ENCODE measurements at places on chromosomes 7 and 10.

DNA sequence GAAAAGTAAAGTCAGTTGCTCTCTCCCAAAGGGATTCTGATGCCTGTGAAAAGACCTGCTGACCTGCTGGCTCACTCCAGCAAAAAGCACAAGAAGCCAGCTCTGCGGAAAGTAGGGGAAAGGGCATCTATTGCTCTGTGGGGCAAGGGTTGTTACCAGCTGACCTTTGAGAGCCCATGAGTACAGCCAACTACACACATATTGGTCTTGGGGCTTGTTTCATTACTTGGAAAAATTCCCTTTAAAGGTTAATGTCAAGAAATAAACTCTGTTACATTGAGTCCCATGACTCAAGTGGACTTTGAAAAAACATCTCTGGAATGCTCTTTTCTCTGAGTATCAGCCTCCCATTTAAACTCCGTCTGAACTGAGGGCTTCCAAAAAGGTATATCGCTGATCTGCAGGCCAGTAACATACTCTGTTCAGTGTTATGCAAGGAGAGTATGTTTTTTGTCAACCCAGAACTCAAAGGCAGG, 53.2 kb downstream of the PANK1 start:
- no peak for DNase-seq

DNA sequence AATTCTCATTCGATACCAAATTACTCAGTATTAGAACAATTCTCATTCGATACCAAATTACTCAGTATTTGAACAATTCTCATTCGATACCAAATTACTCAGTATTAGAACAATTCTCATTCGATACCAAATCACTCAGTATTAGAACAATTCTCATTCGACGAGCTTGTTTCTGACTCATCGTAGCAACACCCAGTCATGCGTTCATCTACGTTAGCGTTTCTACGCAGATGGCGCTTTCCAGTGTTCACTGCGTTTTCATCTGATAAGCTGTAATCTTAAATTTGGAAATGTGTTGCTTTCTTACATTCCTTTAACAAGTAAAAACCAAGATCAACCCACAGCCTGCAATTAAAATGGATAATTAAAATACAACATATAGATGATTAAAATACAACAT, 276.3 kb downstream of the ZMYND11 start:
- DNase-seq = no peak

GRCh38 chr10:75018686-75019307, 92.7 kb upstream of the SAMD8 start:
- no peak for DNase-seq

DNA sequence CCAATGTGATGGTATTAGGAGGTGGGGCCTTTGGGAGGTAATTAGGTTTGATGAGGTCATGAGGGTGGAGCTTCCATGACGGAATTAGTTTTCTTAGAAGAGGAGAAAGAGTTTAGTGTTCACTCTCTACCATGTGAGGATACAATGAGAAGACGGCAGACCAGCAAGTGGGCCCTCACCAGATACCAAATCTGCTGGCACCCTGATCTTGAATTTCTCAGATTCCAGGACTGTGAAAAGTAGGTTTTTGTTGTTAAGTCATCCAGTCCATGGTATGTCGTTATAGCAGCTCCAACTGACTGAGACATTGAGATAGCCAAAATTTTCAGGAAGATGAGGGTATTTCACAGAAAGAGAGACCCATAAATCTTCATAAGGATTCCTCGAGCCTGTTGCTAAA, 3.6 kb upstream of the TMEM196 start:
- no peak for DNase-seq

- no peak for DNase-seq
Measured at GRCh38 chr10:22445495-22445894, 100.2 kb downstream of the SPAG6 start.

- DNase-seq = no peak
Measured at GRCh38 chr7:15947754-15948153, 261.3 kb upstream of the MEOX2 start.

DNA sequence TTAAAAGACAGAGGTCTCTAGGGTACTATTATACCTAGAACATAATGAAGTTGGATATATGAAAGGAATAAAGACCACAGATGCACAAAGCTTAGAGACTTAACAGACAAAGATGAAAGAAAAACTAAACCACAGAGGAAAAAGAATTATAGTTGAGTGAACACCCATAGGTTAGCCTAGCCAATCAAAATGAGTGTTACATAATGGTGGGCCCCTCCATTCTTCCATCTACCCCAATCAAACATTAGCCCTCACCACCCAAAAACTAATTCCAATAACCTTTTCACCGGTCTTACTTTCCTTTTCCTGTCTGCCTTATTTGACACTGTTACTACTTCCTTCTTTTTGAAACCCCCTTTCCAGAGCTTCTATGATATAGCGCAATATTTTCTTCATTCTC, 130.1 kb downstream of the ELMO1 start:
- no peak for DNase-seq

GRCh38 chr10:35398355-35398754, 62.0 kb downstream of the CCNY start:
- no peak for DNase-seq

DNA sequence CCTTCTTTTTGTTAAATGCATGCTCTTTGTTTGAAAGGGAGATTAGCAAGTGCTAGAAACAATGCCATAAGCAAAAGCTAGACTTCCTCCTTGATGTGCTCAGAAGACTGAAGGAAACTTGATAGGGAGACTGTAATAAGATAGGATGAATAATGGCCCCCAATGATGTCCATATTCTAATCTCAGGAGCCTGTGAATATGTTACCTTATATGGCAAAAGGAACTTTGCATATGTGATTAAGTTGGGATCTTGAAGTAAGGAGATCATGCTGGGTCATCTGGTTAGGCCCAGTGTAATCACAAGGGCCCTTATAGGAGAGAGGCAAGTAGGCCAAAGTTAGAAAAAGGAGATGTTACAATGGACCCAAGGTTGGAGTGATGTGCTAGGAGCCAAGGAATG, 13.6 kb upstream of the LIPM start:
- DNase-seq = no peak

GRCh38 chr10:128866551-128866950, 600.5 kb upstream of the MGMT start:
- DNase-seq = no peak

DNA sequence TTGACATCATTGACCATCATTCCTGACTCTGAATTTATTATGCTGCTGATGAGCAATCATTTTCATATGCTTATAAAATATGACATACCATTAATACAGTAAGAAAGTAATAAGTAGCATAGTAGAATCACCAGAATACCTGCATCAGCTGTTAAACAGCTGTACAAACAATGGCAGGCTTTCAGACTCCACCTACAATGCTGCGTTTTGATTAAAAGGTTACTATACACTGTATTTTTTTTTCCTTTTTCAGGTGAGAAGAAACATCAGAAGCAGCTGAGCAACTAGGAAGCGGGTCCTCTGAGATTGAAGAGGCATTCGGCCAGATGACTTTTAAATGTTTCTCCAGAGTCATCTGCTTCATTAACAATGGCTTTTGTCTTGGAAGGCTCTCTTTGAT, 7.1 kb downstream of the ASNS start:
- DNase-seq = no peak

GRCh38 chr7:98357751-98358161, 43.1 kb downstream of the BAIAP2L1 start:
- DNase-seq = no peak

DNA sequence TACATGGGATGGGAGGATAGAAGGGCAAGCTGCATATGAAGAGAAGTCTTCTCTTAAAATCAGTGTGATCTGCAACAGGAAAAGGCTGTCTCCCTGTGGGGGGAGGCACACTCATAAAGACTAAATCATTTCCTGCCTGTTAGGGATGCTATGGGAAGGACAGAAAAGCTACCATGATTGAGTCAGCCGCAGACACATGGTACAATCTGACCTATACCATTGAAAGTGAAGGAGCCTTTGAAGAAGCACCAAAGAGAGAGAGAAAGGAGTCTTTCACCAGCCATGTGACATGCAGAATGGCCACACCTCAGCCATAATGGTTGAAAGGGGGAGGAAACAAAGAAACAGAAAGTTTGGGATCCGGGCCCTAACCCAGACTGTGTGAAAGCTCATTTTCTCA, 29.1 kb downstream of the NUDCD3 start:
- no peak for DNase-seq

All from stimulated activated CD4-positive, alpha-beta T cell treated with anti-CD3 and anti-CD28 coated beads, Interleukin-12 subunit alpha, Interleukin-12 subunit beta, amount 100 ng/mL, for 48 hours (primary cell).